ENCODE measurements at places on chromosomes 4 and X.

DNA sequence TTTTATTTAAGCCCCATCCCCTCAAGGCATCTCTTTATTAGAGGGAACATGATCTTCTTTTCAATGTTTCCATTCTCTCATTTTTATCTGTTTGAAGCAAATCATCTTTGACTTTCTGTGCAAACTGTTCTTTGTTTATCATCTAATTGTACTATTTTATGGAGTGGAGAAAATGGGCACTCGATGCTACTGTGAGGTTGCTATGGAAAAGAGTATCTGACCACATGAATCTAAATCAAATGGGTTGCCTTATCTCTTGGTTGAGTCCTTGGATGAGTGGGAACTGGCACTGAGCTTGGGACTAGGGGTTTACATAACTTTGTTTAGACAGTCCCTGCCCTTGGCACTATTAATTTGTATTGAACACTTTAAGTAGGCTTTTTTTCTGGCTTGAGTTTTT, 9.1 kb downstream of the OCRL start:
- DNase-seq, result no peak

DNA sequence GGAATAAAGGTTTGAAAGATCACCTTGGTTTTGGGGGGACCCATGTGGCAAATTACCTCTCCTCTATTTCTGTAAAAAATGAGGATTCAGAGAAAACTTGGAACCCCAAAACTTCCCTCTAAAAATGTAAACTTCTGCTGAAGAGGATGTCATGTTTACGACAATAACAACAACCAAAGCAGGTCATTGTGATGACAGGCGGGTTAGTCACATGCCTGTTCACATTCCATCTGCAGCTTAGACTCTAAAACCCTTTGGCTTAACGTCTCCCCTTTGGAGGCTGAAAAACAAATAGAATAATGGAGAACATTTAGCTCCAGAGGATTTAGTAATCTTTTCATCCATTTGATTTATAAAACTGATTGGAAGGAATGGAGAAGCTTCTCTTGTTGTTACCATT, 75.0 kb upstream of the FAM9C start:
- DNase-seq, result no peak

GRCh38 chrX:39823854-39824253, 273.9 kb downstream of the BCOR start:
- DNase-seq, result no peak

DNA sequence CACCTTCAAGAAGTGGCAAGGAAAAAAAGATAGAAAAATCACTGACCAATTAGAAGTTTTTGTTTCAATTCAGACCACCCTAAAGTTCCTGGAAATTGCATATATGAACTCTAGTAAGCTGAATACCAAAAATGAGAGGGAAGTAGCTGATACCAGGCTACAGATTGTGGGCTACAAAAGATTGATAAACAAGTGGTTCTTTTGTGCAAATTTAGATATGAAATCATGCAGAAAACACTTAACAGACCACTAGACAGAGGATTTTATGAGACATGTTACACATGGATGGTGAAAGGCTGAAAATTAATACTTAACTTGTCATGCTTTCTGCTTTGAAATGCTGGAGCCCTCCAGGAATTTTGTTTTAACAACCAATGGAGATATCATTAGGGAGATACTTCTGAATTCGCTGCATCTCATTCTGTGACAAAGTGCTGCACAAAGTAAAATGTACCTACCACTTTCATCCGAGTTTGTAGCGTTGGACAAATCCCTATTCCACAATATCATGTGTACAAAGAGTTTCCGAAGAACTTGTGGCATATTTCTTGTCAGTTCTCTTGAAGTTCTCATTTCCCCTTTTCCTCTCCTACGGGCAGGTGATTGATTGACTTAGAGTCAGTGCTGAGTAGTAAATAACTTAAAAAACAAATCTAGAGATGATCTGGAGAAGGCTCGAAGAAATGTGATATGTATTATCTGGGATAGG, 235.0 kb downstream of the PALLD start:
- no peak for DNase-seq

GRCh38 chrX:153623310-153624029, 23.5 kb upstream of the DUSP9 start:
- DNase-seq, result no peak

DNA sequence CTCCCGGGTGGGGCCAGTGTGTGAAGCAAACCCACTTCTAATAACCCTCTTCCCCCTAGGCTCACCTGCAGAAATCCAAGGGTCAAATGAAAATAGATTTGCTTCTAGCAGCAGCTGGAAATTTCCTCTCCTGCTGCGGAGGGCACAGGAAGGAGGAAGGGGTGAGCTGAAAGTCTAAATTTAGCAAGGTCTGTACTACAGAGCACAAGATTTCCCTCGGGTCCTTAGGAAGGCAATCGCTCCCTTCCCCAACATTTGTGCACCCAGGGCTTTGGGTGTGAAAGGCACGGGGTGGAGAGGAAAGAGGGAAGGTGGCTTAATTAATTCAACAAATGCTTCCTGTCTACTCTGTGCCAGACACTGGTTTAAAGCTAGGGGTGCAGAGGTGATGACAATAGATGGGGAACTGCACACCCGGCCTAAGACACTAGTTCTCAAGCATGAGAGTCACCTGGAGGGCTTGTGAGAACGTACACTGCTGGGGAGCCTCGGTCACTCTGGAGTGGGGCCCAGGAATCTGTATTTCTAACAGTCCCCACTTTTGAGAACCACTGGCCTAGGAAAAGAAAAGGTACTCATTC, 204.4 kb downstream of the NSUN7 start:
- DNase-seq, result no peak

DNA sequence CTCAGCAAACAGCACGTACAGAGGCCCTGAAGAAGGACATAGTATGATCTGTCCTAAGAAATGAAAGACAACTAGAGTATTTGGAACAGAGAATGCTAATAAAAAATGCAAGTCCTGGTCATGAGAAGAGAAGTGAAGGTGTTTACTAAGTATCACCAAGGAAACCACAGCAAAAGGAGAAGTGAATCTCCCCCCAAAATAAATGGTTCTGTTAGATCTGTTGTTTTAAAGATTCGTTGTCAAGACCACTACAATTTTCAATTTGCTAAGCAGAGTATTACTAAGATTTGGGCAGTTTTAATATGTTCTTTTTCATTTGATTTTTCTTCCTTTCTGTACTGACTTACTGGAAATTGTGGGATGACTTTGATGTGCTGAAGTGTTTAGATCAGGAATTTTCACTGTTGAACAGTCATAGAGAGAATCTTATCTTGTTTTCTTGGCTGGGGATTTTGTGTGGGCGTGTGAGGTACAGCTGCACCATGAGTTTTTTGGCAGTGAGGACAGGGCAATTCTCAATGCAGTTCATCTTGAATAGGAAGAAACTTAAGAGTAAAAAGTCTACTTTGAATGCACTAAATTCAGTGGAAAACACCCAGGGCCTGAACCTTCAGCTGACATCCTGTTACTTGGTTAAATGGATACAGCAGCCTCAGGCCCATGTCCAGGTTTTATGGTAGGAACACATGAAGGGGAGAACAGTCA, 132.2 kb downstream of the STIM2 start:
- peak; percentile 33 for DNase-seq

DNA sequence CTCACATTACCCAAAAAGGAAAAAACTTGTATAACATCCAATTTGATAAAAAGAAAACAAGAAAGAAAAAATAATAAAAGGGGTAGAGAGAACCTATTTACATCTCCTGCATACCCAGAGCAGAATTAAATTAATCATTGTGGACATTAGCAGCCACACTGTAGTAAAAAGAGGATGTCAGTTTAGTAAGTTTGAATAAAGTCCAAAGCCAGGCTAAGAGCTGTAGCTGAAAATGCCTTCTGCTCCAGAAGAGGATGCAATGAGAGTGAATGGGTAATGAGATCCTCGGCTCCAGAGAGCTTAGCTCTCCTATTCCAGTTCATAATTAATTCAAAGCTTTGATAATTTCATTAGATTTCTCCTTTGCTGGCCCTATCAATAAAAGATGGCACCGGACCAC, 78.2 kb downstream of the SLC10A7 start:
- DNase-seq, result no peak

- DNase-seq, result no peak
These were observed 65.4 kb downstream of the SOX3 start for GRCh38 chrX:140439476-140439875.

- no peak for DNase-seq
These were observed 83.8 kb upstream of the LCORL start for GRCh38 chr4:18105030-18106011.

DNA sequence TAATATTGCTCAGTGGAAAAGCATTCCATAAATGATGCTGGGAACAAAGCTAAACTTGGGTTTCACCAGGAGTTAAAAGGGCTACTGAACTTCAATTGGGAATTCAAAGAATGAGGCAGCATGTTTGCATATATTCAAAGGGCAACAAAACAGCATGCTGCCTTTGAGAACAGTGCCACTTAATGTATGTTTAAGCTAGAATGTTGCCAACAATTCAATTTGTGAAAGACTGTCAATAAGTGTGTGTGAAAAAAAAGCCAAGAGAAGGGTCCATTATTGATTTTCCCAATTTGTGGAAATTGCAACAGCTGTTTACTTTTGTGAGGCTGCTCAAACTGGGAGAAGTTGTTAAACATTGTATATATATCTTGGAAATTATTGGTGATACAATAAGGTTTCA, 701.9 kb upstream of the ACTRT1 start:
- no peak for DNase-seq

DNA sequence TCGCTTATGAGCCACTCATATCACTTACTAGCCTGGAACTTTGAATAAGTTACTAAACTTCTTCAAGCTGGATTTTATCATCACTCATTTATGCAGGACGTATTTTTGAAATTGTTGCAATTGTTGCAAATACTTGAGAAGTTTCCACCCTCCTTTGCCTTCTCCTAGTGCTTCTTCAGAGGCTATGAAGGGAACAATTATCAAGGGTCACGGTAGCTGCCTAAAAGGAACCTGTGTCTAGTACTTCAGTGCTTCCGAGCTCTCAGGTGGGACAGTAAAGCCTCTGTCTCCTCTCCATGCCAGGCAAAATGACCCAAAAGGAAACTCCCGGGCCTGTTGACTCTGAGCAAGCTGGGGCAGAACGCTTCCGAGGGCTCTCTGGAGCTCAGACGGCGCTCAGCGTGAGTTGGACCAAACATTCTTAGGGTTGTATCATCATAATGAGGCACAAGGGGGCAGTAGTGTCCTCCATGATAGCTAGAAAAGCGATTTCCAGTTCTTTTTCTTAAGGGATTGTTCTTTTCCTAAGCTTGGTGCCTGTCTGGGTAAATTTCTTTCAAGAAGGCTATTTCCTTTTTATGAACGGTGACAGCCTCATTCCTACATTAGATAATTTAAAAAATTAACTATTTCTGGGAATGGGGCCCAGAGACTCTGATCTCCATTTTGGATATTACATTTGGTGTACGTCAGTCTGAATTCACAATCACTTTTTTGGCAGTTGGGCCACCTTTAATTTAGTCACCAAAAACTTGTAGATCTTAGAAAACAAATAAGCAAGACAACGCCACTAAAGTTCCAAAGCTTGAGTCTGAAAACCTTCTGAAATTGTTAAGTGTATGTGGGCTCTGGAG, 73.1 kb downstream of the PACRGL start:
- peak; percentile 43 for DNase-seq

GRCh38 chr4:82885410-82885809, 5.5 kb downstream of the SEC31A start:
- DNase-seq, result no peak

DNA sequence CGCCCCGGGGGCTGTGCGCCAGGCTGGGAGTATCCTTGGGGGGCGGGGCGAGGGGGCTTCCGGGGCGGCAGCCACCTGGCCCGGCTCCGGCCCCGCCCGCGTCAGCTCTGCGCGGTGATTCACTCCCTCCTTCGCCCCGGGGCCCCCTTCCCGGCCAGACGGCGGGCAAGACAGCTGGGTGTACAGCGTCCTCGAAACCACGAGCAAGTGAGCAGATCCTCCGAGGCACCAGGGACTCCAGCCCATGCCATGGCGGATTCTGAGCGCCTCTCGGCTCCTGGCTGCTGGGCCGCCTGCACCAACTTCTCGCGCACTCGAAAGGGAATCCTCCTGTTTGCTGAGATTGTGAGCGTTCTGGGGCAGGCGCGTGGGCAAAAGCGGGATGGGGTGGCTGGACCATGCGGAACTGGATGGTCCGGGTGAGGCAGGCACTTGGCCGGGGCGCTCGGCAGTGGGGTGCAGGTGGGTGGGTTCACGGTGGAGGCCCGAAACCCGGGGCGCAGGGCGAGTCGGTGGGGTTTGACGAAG, at the start of gene PLP2:
TSS of gene PLP2 (plus strand) at position 147 of the 528 bp plus-strand sequence. CDS start at position 250, 103 bp downstream.
- peak; percentile 77 for DNase-seq

GRCh38 chrX:44101281-44101680, 128.1 kb upstream of the NDP start:
- no peak for DNase-seq

GRCh38 chr4:73434311-73434710, 1.7 kb upstream of the AFP start:
- no peak for DNase-seq

DNA sequence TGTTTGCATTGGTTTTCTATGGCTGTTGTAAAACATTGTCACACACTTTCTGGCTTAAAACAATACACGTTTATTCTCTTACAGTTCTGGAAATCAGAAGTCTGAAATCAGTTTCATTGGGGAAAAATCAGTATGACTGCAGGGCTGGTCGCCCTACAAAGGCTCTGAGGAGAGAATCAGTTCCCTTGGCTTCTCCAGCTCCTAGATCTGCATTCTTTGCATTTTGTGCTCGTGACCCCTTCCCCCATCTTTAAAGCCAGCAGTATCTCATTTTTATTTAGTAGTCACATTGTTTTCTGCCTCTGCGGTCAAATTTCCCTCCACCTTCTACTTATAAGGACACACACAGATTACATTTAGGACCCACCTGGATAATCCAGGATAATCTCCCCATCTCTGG, 849.7 kb upstream of the GRID2 start:
- DNase-seq, result no peak

- DNase-seq, result no peak
These were observed 46.4 kb downstream of the BEX1 start for GRCh38 chrX:103017542-103017941.

- no peak for DNase-seq
These were observed 169.1 kb downstream of the KCTD8 start for GRCh38 chr4:44279469-44279868.

- DNase-seq, result no peak
These were observed 104.1 kb downstream of the TNIP2 start for GRCh38 chr4:2651998-2652397.

DNA sequence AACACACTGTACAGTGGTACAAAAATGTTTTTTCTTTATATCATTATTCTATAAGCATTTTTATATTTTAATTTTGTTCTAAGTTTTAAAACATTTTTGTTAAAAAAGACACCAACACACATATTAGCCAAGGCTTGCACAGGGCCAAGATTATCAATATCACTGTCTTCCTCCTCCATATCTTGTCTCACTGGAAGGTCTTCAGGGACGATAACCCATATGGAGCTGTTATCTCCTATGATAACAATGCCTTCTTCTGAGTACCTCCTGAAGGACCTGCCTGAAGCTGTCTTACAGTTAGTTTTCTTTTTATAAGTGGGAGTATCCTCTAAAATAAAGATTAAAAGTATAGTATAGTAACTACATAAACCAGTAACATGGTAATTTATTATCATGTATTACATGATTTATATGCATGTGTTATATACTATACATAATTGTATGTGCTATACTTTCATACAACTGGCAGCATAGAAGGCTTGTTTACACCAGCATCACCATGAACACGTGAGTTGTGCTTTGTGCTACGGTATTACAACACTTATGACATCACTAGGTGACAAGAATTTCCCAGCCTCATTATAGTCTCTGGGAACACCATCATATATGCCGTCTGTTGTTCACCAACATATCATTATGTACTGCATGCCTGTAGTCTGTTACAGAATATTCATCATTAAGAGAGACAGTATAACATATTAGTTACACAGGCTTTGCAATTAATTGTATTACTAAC, 90.7 kb downstream of the WDFY3 start:
- DNase-seq, result no peak

- DNase-seq, result no peak
These were observed 99.1 kb downstream of the SNCA start for GRCh38 chr4:89737888-89738287.
